ENCODE measurements at places on chromosomes 2 and 18. TPM values are rescaled to one million over a fixed set of nuclear protein-coding genes. Genes with fewer than 3 reads are reported as not detected.

DNA sequence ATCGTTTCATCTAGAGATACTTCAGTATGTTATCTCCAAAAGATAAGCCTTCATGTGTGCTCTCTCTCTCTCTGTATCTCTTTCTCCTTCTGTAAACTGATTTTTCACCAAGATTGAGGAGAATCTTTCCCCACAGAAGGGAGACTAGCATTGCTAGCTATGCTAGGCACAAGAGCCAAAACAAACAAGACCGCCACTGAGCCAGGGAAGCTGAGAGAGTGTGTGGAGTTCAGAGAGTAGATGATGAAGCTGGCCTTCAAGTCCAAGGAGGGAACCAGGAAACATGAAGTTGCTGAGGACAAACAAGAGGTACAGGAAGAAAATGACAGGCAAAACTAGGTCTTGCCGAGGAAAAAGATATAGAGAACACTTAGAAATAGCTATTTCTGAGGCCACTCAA lies 23.4 kb downstream of the DAPL1 start:
- DNase-seq, result no peak

- DNase-seq, result no peak
These were observed 94.9 kb downstream of the MBD2 start for GRCh38 chr18:54129448-54130067.

- no peak for DNase-seq
These were observed 23.5 kb downstream of the CYRIA start for GRCh38 chr2:16642088-16642487.

- no peak for DNase-seq
These were observed 41.5 kb downstream of the ANTXR1 start for GRCh38 chr2:69054431-69054830.

- DNase-seq, result no peak
These were observed 641 bp upstream of the ITGA6 start for GRCh38 chr2:172426635-172427255.

- no peak for DNase-seq
These were observed 848.2 kb upstream of the NRXN1 start for GRCh38 chr2:51880153-51880552.

- DNase-seq, result no peak
These were observed 154.1 kb upstream of the RBBP8 start for GRCh38 chr18:22778996-22779395.

The TWSG1 gene
- 18.0 TPM for total RNA-seq

DNA sequence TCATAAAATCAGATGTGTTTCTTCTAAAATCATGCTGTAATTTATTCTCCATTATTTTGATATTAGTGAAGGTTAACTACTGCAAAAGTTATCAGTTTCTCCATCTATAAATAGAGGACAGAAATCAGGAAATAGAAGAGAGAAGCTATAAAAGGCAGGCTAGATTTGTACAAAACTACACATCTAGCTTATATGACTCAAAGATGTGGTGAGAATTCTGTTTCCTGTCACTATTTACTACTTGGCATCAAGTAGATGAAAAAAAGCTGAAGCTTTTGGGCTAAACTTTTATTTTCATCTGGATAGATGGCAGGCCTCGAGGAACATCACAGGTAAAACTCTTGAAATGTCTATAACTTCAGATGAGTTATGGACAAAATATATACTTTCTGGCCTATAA lies 49.8 kb upstream of the NAB1 start:
- DNase-seq, result no peak

The ZAP70 gene
- 71.0 TPM for total RNA-seq

- no peak for DNase-seq
These were observed 59.2 kb upstream of the GAREM1 start for GRCh38 chr18:32529722-32530420.

GRCh38 chr18:79869591-79870300 lies 72.0 kb downstream of the KCNG2 start:
- DNase-seq, result peak; percentile 67

The CYP27C1 gene
- 0.11 TPM for total RNA-seq

The ADD2 gene
- total RNA-seq, result 3.3 TPM

The GALNT3 gene
- 25.1 TPM for total RNA-seq

The DTNB gene
- 25.5 TPM for total RNA-seq

DNA sequence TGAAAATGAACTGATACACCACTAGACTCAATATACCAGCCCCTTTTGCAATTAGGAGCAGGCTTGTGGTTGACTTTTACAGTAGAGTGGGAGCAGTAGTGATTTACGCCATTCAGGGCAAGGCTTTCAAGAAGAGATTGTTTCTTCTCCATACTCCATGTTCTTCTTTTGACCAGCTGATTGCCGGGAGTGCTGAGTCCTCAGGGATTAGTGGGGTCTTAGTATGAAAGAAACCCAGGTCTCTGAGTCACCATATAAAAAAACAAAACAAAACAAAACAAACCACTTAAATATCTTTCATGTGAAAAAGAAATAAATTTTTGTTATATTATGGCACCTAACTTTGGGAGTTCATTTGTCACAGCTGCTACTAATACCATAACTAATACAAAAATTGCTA lies 465.6 kb upstream of the TRIB2 start:
- no peak for DNase-seq

- DNase-seq, result no peak
These were observed 6.3 kb downstream of the RND3 start for GRCh38 chr2:150480971-150481830.

GRCh38 chr18:61541673-61542072 lies 208.4 kb downstream of the CDH20 start:
- no peak for DNase-seq

DNA sequence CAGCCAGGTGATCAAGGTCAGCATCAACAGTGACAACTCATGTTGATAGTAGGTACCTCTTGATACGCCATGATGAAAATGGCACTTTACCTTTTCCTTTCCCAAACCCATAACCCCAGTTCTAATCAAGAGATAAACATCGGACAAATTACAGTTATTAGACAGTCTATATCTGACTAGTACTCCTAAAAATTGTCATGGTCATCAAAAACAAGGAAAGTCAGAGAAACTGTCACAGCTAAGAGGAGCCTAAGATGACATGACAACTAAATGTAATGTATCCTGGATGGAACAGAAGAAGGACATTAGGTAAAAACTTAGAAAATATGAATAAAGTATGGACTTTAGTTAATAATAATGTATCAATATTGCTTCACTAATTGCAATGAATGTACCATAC lies 97.1 kb upstream of the DNMT3A start:
- DNase-seq, result no peak

GRCh38 chr2:101356521-101356920 lies 30.8 kb downstream of the CREG2 start:
- DNase-seq, result no peak

DNA sequence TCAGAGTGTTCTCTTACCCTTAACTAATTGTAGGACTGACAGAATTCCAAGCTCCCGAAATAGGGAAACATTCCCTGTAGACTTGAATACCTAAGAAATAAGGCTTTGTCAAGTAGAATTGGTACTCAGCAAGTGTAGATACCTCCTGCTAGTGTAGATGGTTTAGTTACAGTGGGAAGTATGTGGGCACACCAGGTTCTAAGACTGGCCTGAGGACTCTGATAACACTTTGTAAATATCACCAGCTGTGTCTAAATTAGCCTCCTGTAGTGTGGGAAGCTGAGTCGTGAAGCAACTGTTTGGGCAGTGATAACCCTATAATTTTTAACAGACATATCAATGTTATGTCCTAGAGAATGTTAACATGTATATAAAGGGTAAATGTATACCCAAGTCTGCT lies 304.5 kb downstream of the SLC8A1 start:
- no peak for DNase-seq

DNA sequence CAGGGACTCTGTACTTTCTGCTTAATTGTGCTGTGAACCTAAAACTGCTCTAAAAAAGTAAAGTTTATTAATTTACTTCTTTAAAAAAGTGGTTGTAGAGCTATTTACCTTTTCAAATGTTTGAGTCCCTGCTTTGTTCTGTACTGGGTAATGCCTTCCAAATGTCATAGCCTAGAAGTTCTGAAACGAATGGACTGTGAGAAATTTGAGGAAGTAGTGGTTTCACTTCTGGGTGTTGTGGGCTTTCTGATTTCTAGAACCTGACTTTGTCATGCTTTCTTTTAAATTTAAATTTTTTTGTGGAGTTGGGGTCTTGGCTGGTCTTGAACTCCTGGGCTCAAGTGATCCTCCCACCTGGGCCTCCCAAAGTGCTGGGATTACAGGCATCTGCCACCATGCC lies 44.6 kb downstream of the SMAD4 start:
- DNase-seq, result no peak

DNA sequence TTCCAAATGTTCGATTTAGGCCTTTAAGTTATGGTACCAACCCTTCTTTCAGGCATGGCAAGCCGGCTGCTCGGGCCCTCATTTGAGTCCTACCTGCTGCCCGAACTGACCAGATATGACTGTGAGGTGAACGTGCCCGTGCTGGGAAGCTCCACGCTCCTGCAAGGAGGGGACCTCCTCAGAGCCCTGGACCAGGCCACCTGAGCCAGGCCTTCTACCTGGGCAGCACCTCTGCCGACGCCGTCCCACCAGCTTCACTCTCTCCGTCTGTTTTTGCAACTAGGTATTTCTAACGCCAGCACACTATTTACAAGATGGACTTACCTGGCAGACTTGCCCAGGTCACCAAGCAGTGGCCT lies 87.2 kb downstream of the EPAS1 start:
- DNase-seq, result no peak

The MRPL33 gene
- total RNA-seq, result 57.6 TPM

GRCh38 chr2:56184500-56185011 lies 766 bp downstream of the CCDC85A start:
- peak; percentile 77 for DNase-seq

The SULT1C4 gene
- 0.69 TPM for total RNA-seq

Measured in spleen (tissue), 13 donors.